ENCODE measurements at places on chromosomes 6 and 20.

DNA sequence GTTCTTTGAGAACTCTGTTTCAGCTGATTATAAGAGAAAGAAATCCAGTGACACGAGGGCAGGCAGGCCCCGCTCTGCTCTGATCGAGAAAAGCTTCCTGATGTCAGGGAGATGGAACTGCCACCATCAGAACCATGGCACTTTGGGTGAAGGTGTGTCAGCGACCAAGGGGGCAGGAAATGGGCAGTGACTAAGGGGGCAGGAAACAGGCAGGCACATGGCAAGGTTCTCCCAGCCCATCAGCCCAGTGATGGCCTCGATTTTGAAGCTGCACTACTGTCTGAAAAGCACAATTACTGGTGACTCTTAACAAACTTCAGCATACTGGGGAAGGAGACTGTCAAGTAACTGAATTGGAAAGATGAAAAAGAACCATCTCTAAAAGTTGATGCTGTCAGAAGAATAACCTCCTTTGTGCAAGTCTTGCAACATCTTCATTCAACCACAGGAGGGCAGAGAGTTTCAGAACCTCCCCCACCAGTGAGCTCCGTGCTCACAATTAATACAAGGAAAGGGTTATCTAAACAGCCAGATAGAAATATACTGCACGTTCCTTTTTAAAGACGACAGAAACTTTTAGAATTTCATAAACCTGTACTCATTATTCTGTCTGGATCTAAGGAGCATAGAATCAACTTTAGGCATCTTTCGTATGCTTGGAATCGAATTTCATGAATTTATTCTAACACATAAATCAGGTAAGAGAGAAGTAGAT is 39.1 kb downstream of the TMX4 start:
- DNase-seq = peak; percentile 37

GRCh38 chr6:136646377-136646776 is 96.2 kb upstream of the MAP7 start:
- no peak for DNase-seq

DNA sequence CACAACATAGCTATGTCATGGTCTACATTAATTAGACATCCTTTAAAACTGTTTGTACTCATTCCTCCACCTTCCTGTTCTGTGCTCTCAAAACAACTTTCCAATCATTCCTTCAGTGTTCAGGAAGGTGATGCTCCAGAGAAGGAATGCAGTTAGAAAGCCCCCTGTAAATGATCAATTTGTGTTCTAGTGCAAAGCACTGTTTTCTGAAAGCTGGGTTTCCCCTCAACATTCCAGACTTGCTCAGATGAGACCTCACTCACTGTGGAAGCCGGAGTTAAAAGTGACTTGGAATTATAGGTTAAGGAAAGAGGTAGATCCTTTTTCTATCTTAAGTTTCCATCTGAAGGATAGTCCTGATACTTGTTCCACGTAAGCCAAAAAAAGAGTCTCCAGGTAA is 95.9 kb downstream of the BMP2 start:
- DNase-seq = no peak

DNA sequence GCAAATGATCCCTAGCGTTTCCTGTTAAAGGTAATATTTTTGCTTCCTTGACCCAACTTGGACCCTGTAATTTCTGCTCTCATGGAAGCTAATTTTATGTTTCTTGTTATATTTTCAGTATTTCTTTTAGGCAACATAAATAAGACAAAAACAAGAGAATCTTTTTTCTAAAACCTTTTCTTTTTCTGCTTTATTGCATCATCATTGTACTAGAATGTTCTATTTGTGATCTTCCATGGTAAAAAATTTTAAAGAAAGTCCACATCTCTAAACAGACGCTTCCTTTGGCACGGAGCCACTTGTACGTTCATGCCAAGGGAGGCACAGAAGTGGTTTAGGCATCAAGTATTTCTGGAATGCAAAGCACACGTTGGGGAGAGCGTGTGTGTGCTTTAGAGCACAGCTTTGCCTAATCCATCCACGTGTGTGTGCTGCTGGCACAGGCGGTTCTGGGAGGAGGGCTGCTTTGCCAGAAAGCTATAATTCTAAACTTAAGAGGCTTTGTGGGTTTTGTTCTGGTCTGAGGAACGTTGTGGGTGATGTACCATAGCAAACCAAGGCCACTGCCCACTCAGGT is 98.3 kb downstream of the SASH1 start:
- peak; percentile 80 for DNase-seq

- DNase-seq = peak; percentile 8
Measured at GRCh38 chr20:51687108-51687507, 81.1 kb downstream of the ATP9A start.

DNA sequence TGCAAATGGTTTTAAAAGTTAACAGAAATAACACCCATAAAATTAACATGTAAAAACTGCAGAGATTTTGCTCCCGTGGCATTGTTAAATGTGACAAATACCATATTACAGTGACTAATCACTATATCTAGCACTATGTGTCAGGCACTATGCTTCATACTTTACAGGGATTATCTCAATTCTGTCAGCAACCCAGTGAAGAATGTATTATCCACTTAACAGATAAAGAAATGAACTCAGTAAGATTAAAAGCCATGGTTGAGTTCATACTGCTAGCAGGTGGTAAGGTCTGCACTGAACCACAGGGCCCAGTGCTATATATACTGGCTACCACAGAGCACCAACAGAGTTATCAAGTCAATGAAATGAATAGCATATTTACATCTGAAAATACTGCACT is 65.4 kb downstream of the RWDD2A start:
- no peak for DNase-seq

DNA sequence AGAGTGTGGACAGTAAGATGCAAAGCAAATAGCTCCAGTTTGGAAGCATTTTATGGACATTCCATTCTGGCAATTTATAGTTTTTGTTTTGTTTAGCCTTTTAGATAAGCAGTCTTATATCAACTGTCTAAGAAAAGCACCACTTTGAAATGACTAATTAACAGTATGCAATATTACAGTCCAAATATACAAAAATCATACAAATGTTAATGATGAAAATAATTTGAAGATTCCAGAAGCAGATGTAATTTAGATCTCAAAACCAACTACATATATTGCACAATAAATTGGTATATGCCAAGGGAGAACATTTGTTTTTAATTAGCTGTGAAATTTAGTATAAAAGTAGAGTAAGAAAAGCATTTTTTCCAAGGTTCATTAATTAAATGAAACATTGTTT is 158.8 kb downstream of the KIF6 start:
- DNase-seq = no peak

- no peak for DNase-seq
Measured at GRCh38 chr6:154901876-154902552, 93.1 kb upstream of the TIAM2 start.

DNA sequence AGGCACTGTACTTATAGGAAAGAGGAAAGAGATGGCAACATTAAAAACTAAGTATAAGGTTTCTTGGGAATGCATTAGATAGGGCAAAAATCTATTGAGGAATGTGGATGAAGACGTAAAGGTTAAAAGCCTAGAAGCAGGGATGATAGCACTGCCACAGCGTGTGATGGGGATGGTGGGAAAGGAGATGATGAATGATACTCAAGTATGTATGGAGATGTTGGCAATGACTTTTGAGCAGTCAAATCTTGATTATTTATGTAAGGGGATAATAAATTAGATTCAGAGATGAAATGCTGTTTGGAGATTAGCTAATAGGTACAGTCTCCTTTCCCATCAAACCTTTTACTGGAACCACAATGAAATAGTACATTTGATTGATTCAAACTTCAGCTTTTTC is 432.8 kb downstream of the GRIK2 start:
- DNase-seq = no peak

GRCh38 chr20:62872184-62872847 is 10.7 kb upstream of the TCFL5 start:
- no peak for DNase-seq

GRCh38 chr6:132937466-132937906 is 123.1 kb downstream of the RPS12 start:
- peak; percentile 14 for DNase-seq

DNA sequence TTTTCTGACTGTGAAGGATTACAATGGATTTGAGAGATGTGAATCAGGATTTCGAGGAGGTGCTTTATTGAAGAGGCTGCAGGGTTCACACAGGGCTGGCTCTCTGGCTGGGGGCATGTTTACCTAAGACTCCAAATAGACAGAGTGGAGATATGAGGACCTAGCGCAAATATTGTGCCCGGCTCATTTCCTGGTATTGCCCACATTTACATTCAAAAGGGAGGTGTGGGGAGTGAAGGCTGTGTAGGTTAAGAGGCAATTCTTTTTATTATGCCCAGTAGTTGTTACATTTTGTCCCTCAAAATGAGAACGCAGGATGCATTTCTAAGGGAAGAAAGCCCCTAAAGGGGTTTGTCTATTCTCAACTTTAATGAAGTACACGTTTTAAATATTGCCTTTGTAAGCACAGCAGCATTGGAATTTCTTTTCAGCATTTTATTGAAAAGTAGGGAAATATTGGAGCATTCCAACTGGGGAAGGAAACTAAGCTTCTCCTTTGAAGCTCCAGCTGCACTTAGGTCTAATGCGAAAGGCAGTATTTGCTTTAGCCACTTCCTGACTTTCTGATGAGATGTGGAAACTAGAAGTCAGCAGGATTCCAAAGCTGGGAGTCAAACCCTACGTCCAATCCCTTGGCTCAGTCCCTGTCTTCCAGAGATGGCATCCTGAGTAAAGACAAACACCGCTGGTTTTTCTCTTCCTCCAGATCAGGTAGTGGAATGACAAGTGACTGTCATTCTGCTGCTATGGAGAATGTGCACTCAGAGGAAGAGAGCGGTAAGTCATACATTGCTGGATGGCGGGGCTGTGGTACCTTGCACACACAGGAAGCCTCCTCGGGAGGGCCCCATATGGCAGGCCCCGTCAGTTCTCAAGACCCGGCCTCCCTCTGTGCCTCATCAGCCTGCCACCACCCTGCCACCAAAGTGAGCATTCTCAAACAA is 70.7 kb downstream of the MYB start:
- DNase-seq = no peak

DNA sequence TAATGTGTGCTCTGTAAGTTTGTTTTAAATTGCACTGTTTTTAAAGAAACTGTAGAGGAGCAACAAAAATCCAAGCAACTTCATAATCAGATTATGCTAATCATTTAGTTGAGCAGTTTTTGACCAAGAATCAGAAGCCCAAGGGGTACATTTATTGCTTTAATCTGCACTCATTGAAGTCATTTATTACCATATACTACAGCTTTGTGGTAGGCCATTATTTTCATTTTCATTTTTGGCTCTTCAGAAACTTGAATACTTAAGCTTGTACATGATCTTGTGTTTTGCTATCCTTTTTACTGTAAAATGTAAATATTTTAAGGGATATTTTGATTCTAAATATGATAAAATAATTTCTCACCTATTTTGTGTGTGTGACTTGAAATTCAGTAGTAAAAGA is 78.5 kb downstream of the PHF3 start:
- DNase-seq = no peak

DNA sequence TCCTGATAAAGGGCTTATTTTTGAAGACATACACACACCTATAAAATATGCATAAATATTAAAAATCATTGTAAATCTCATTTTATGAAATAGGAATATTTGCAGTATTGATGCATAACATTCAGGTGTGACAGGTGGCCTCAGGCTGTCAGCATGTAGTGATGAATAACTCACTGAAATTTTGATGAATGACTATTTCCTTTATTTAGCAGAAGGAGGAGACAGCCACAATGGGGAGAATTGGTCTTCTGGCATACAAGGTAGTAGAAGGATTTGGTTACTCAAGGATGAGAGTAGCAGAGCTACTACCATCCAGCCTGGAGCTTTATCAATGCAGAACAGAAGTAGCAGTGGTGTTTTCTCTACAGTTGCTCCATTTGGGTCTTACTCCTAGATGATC is 47.2 kb downstream of the RGS17 start:
- no peak for DNase-seq

GRCh38 chr6:118319894-118320649 is 228.0 kb upstream of the PLN start:
- no peak for DNase-seq

DNA sequence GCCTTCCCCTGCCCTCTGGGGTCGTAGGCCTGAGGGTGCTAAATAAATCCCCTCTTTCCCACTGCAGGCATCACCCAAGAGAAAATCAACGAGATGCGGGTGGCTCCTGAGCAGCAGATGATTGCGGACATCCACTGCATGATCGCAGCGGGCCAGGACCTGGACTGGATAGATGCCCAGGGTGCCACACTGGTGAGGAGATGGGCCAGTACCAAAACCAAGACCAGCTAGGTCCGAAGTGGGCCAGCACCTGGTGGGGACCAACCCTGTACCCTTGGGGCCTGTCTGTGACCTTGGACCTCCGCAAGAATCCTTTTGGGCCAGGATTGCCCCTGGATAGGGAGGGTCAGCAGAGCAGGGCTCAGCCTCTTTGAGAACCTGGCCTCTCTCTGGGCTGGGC is 23.6 kb upstream of the FAM83D start:
- DNase-seq = no peak

DNA sequence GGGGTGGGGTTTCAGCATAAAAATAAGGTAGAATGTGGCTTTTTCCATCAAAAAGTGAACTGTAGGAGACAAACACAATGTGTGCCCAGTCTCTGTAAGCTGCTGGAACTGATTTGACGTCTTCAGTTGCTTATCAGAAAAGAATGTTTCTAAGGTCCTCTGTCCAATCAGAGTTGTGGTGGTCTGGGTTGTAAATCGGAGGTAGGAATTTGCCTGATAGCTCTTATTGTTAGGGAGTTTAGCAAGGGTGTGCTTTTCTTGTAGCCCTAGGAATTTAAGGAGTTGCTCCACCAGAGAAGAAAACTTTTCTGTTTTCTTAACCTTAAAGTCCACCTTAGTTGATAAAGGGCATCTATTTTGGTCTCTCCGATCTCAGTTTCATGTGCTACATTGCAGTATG is 10.4 kb upstream of the SSTR4 start:
- DNase-seq = no peak

- DNase-seq = no peak
Measured at GRCh38 chr6:45253453-45253852, 74.7 kb upstream of the RUNX2 start.

DNA sequence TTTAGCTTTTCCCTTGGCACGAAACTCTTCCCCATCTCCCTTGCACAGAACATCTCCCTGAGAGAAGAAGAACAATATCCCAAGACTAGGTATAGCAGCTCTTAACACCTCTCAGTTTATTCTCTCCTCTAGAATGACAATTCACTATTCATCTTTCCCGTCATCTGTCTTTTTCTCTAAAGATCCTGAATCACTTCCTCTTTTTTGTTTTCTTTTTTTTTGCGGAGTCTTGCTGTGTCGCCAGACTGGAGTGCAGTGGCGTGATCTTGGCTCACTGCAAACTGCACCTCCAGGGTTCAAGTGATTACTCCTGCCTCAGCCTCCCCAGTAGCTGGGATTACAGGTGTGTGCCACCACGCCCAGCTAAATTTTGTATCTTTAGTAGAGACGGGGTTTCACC is 574.4 kb upstream of the MAP3K7 start:
- DNase-seq = no peak

- no peak for DNase-seq
Measured at GRCh38 chr20:53087037-53087777, 115.0 kb downstream of the TSHZ2 start.

DNA sequence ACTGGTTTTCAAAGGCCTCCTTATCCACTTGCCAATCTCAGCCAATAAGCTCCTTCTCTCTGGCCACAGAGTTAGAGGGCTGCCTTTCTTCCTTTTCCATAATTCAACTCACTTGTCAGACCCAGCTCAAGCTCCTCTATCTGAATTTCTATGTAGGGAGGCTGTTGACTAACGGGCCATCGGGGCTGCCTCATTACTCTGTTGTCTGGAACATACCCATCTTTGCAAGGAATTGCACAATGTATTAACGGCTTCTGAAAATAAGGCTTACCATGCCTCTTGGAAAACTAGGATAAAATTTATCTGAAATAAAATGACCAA is 28.5 kb upstream of the KIF6 start:
- DNase-seq = no peak

Data from AG08396 (cell line).